A549 treated with GW870086 at 1 μM for 4 hours (cell line): ENCODE measurements at places on chromosomes 7 and 10. TPM values are rescaled to one million over a fixed set of nuclear protein-coding genes. Genes with fewer than 3 reads are reported as not detected.

Gene DYDC2
- 0.13 to 0.17 TPM in 2 of 5 replicates, not detected in the others for total RNA-seq

Gene NUTM2E
- total RNA-seq: 0.23 to 0.87 TPM (median 0.43 TPM) in 5 replicates

Gene UPK3BL2
- 1.3 to 3.3 TPM (median 2.3 TPM) in 5 replicates for total RNA-seq

Gene SUPV3L1
- 31.3 to 38.2 TPM (median 33.9 TPM) in 5 replicates for total RNA-seq

Gene CLDN15
- total RNA-seq: 7.0 to 11.5 TPM (median 10.7 TPM) in 5 replicates
